CD4-positive, alpha-beta T cell treated with Interleukin-12 subunit alpha and Interleukin-12 subunit beta, for 1 hour (primary cell): ENCODE measurements at places on chromosomes 2 and 18.
A peak's percentile ranks its signal among the peaks of the same experiment; 100 is the strongest.

- DNase-seq = no peak
These were observed 134.2 kb downstream of the CBLN2 start for GRCh38 chr18:72409903-72410302.

- DNase-seq = no peak
These were observed 6.4 kb upstream of the SP9 start for GRCh38 chr2:174328114-174328960.

DNA sequence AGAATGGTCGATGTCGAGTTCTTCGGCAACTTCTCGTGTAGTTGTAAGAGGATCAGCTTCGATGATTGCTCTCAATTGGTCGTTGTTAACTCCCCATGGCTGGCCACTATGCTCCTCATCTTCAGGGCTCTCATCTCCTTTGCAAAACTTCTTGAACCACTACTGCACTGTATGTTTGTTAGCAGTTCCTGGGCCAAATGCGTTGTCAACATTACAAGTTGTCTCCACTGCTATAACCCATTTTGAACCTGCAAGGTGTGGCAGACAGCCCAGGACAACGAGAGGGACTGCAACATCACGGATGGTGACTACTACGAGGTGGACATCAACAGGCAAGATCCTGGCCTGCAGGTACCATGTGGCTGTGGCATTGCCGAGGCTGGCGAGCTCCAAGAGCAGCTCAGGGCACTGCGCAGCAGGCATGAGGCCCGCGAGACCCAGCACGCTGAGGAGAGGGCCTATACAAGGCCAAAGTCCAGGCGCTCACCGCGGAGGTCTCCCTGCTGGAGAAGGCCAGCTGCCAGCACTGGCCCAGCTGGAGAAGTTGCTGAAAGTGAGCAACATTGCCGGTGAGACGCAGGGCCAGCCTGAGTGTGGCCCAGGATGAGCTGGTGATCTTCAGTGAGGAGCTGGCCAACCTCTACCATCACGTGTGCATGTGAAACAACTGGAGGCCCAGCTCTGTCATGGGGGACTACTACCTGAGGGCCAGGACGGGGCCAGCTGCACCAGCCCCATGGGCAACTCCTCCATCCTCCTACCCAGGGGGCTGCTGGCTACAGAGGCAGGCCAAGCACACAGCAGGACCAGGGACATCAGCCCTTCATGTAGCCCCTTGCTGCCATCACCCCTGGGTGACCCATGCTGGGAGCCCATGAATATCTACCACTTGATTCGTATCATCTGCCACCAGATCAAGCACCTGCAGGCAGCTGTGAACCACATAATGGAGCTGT, 20.2 kb downstream of the CLK1 start:
- no peak for DNase-seq

GRCh38 chr2:929925-930324, 20.7 kb upstream of the SNTG2 start:
- DNase-seq = no peak

DNA sequence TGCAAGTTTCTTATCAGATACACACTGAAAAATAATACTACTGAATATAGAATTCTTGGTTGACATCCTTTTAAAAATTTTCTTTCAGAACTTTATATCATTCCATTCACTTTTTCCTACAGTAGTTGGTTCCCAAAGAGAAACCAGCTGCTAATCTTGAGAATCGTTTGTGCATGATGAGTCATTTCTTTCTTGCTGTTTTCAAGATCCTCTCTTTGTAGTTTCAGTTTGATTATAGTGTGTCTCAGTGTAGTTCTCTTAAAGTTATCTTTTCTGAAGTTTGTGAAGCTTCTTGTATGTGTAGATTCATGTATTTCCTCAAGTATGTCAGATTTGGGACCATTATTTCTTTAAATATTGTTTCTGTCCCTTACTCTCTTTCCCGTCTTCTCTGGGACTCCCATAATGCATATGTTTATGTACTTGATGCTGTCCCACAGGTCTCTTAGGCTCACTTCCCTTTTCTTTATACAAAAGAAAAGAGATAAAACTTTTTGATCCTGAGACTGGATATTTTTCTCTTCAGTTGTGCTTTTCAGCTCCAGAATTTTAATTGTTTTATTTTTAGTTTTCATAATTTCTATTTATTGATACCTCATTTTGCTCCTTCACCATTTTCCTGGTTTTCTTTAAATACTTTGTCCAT, 801.0 kb downstream of the TDRD15 start:
- no peak for DNase-seq

DNA sequence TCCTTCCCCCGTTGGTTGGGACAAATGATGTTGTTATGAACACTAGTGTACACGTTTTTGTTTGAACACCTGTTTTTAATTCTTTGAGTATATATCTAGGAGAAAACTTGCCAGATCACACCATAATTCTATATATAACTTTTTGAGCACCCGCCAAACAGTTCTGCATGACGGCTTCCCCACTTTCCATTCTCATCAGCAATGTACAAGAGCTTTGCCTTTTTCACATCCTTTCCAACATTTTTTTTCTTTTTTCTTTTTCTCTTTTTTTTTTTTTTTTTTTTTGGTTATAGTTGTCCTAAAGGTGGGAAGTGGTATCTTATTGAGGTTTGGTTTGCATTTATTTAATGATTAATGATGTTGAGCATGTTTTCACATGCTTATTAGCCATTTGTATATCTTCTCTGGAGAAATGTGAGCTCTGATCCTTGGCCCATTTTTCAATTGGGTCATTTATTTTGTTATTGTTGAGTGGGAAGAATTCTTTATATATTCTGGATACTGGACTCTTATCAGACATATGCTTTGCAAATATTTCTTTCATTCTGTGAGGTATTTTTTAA, 86.9 kb upstream of the ZC3H15 start:
- DNase-seq = no peak

GRCh38 chr2:200353874-200354273, 47.4 kb downstream of the SPATS2L start:
- DNase-seq = no peak

DNA sequence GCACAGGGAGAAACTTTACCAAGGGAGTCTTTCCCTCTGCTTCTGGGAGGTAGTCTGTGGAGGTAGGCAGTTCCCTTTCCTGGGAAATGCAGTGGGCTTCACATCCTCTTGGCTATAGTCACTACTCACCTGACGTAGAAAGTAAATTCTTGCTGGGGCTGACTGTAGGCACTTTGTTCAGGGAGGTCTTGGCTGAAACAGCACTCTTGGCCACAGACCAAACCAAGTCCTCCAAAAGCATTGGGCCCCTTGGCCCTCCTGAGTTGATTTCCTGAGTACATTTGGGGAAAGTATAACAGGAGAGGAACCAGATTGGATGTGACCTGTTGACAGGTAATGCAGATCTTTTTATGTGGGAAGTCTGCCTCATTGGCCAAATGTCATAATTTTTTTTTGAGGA, 108.9 kb downstream of the MGAT5 start:
- DNase-seq = no peak

- DNase-seq = peak; percentile 57
These were observed 42.7 kb downstream of the ACSL3 start for GRCh38 chr2:222903234-222904220.

DNA sequence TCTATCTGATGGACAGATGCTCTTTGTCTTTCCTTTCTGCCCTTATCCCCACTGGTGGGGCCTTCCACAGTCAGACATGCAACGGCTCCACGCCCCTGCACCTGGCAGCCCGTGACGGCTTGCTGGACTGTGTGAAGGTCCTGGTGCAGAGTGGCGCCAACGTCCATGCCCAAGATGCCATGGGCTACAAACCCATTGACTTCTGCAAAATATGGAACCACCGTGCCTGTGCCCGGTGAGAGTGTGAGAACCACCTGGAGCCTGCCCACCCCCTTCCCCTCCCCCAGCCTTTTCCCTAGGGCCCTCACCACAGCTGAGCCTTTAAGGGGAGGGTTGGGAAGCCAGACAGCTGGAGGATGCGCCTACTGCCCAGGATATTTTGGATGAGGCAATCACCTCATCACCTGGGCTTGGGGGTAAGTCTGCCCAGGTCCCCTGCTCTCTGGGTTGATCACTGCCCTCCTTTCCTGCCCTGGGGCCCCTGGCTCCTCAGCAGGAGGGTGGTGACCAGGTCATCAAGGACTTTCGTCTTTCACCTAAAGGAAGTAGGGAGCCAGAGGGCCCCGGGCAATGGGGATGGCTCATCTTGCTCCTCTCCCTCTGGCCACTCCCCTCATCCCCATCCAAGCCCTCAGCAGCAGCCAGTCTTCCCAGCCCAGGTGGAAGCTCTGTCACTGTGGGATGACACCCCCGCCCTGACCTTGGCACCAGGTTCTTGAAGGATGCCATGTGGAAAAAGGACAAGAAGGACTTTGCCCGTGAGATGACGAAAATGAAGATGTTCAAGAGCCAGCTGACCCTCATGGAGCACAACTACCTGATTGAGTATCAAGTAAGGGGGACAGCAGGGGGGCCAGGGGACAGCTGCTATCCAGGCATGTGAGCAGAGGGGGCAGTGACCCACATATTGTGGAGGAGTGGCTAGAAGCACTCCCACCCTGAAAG, 3.7 kb downstream of the ANKRD53 start:
- no peak for DNase-seq

GRCh38 chr2:176415937-176416499, 146.8 kb downstream of the MTX2 start:
- DNase-seq = no peak

DNA sequence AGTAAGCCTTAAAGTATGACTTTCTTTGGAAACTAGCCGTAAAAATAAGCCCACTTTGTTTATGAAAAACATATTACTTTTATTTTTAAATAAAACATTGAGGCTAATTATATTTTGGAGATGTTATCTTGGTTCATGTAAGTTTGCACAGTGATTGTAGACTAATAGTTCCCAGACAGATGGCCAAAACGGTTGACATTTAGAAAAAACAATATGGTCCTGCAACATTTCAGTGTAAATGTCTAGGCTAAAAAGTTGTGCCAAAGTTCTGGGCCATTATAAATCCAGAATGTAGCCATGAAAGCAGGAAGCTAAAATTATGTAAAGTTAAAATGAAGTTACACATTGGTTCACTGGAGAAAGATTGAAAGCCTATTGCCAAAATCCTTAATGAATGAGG, 43.6 kb downstream of the SLC5A7 start:
- no peak for DNase-seq
